ENCODE measurements at places on chromosomes 3 and 15.
A peak's percentile ranks its signal among the peaks of the same experiment; 100 is the strongest.

DNA sequence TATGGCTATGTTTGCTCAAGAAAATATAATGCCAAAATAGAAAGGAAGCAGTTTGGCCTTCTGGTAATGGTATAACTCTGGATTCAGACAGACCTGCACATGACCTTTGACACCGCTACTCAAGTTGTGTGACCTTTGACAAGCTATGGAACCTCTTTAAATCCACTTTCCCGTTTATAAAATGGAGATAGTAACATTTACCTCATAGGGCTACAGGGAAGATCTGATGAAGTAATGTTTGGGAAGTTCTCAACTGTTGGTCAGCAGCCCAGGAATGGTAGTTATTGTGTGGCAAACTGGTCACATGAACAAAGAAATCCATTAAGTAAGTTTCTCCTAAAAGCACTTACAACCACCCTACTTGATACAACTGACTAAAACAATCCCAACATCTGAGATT lies 95.1 kb upstream of the PHLDB2 start:
- DNase-seq: no peak

GRCh38 chr3:61420136-61420759 lies 141.1 kb upstream of the PTPRG start:
- DNase-seq: no peak

- DNase-seq: no peak
Measured at GRCh38 chr3:25775936-25776335, 7.3 kb downstream of the NGLY1 start.

- DNase-seq: no peak
Measured at GRCh38 chr3:43854283-43854682, 163.5 kb downstream of the ABHD5 start.

- no peak for DNase-seq
Measured at GRCh38 chr3:18188491-18188890, 236.6 kb downstream of the SATB1 start.

DNA sequence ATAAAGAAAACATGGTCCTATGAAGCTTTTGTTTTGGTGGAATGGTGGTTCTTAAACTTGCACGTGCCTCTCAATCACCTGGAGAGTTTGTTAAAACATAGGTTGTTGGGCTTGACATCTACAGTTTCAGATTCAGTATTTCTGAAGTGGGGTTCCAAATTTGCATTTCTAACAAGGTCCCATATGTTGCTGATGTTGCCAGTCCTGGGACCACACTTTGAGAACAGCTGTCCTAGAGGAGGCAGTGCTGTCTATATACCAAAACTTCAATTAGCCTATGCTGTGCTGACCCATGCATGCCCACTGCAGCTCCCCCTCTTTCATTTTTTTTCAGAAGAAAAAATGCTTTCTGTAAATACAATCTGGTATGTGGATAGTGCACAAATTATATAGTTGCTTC lies 31.3 kb downstream of the ALCAM start:
- no peak for DNase-seq

- no peak for DNase-seq
Measured at GRCh38 chr3:63324621-63325020, 46.5 kb downstream of the SYNPR start.

GRCh38 chr3:77254967-77255831 lies 215.3 kb downstream of the ROBO2 start:
- no peak for DNase-seq

- DNase-seq: no peak
Measured at GRCh38 chr3:134406331-134407238, 32.3 kb upstream of the AMOTL2 start.

DNA sequence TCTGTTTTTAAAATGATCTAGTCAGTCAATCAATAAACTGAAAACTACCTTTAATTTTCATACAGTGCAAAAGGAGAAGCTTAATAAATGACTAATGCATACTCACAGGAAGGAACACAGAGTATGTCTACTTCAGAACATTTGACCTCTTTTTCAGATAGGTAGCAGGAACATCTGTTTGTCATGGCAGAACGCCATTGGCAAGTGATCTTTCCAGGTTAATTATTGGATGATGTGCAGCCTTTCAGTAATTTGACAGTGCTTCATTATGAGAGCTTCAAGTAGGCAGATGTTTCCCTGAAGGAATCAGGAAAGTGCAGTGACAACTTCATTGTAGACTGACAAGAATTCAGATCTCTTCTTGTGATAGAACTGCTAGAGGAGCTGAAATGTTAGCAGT lies 325.0 kb downstream of the OTOL1 start:
- DNase-seq: no peak

GRCh38 chr3:62462788-62463187 lies 89.4 kb upstream of the FEZF2 start:
- DNase-seq: no peak

DNA sequence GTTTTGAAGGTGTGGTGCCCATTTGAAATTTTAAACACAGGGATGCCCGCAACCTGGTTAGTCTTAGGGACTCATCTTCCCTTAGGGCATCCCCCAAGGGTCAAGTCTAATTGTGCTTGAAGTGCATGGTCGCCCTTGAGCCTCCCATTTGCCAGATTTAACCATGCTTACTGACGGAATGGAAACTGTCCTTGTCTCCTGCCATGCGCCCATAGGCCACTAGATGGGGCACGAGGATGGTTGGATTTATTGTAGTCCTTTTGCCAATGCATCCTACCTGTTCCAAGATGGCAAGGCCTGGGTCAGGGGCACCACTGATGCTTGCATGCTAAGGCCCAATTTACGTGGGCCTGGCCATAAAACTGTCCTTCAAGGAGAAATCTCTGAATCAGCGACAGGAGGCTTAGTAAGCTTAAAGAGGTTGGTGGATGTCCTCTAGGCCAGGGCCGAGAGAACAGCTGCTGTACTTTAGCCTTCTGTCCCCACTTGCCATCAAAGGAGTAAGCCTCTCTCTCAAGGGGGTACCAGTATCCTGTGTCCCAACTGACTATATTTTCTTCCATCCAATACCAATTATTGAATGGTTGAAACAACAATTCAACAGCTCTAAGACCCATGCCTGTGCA lies 355.4 kb downstream of the OTOL1 start:
- DNase-seq: no peak

GRCh38 chr3:123520656-123521055 lies 64.2 kb downstream of the HACD2 start:
- DNase-seq: no peak

DNA sequence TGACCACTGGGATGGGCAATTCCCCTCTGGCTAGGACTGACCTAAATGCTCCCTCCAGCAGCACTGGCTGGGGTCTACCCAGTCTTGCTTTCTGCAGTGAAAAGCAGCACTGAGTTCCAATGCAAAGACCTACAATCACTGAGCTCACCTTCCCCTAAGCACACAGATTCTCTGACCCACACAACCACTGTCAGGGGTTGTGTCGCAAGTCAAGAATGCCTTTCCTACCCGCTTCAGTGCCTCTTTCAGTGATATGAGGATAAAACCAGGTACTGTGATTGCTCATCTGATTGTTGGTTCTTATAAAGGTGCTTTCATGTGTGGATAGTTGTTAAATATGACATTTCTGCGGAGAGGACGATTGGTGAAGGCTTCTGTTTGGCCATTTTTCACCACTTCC lies 345.6 kb downstream of the GAP43 start:
- no peak for DNase-seq

GRCh38 chr15:67520321-67521028 lies 456 bp upstream of the C15orf61 start:
- DNase-seq: no peak

DNA sequence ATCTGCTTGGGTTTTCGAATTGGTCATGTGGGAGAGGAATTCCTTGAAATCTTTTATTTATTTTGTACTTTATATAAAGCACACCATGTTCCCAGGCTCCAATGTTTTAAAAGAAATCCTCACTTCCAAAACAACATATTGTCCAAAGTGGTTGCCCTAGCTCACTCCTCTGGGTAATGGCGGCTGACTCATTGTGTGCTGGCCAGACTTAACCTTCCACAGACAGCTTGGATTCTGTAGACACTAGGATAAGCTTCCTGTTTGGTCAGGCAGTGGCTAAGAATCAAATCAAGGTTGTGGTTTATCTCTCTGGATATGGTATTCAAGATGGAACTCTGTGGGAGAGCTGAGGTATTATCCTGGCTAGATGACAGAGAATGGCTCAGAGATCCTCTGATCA lies 55.8 kb upstream of the FAM98B start:
- no peak for DNase-seq

- no peak for DNase-seq
Measured at GRCh38 chr15:73937296-73937695, 11.0 kb downstream of the LOXL1 start.

DNA sequence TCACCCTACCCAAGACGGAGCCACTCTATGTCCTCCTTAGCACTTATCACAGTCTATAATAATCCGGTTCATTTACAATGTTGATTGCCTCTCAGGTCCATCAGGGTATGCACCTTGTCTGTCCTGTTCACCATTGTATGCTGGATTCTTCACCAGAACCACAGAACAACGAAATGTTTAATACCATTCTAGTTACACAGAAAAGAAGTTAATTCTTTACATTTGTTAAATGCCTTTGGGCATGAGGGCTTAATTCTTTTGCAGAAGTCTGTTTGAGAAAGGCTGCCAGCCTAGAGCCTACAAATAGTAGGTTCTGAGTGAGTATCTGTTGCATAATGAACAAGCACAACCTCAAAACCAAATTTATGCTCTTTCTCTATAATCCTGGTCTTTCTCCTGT lies 22.6 kb downstream of the TTC23 start:
- DNase-seq: no peak

DNA sequence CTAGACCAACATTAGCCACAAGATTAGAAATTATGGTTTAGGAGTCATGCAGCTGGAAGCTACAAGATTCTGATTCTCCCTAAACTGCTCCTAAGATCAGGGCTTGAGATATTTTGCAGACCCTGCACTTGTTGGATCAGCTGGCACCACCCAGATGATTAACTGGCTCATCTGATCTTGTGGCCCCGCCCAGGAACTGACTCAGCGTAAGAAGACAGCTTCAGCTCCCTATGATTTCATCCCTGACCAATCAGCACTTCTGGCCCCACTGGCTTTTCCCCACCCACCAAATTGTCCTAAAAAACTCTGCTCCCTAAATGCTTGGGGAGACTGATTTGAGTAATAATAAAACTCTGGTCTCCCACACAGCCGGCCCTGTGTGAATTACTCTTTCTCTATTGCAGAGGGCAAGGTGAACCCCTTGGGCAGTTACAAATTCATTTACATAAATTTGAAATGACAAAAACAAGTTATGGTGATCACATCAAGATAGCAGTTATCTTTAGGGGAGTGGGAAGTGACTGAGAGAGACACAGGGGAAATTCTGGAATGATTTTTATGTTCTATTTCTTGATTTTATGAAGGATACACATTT lies 76.5 kb downstream of the CD200R1L start:
- peak; percentile 45 for DNase-seq

DNA sequence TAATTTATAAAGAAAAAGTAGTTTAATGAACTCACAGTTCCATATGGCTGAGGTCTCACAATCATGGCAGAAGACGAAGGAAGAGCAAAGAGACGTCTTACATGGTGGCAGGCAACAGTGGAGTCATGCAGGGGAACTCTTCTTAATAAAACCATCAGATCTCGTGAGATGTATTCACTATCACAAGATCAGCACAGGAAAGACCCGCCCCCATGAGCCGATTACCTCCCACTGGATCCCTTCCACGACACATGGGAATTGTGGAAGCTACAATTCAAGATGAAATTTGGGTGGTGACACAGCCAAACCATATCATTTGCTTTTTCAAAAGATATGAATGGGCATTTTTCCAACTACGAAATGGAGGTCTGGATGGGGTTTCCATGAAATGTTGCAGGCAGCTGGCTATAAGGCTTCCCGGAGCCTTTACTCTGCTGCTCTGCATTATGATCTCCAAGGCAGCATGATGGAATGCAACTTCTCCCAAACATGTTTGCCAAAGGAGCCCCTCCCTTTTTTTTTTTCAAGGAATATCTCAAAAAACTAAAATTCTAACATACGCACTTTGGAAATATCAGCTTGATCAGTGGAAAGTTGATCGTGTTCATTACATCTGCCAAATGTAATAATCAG lies 189.7 kb downstream of the MEX3B start:
- no peak for DNase-seq

- no peak for DNase-seq
Measured at GRCh38 chr3:14369675-14370669, 32.4 kb upstream of the SLC6A6 start.

- no peak for DNase-seq
Measured at GRCh38 chr3:114587986-114588385, 294.2 kb downstream of the TIGIT start.

DNA sequence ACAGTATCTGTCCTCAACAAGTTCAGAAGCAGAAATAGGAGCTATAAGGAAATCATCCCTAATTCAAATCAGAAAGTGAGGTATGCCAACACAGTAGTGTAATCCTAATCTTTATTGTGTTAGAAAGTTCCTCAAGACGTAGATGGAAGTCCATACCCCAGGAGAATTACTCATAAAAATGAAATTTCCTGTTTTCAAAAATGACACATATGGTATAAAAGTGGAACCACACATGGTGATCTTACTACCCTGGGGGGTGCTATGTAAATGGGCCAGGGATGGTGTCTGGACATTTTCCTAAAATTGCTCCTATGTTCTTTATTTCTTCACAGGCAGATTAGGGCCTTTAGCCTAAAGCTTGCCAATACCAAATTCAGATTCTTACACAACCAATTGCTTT lies 204.1 kb downstream of the ARRDC4 start:
- no peak for DNase-seq

- DNase-seq: peak; percentile 91
Measured at GRCh38 chr3:49021813-49022687, at the start of gene NDUFAF3. Gene NDUFAF3 (plus strand): TSS chr3:49022121. CDS start chr3:49022145, 24 bp downstream.

DNA sequence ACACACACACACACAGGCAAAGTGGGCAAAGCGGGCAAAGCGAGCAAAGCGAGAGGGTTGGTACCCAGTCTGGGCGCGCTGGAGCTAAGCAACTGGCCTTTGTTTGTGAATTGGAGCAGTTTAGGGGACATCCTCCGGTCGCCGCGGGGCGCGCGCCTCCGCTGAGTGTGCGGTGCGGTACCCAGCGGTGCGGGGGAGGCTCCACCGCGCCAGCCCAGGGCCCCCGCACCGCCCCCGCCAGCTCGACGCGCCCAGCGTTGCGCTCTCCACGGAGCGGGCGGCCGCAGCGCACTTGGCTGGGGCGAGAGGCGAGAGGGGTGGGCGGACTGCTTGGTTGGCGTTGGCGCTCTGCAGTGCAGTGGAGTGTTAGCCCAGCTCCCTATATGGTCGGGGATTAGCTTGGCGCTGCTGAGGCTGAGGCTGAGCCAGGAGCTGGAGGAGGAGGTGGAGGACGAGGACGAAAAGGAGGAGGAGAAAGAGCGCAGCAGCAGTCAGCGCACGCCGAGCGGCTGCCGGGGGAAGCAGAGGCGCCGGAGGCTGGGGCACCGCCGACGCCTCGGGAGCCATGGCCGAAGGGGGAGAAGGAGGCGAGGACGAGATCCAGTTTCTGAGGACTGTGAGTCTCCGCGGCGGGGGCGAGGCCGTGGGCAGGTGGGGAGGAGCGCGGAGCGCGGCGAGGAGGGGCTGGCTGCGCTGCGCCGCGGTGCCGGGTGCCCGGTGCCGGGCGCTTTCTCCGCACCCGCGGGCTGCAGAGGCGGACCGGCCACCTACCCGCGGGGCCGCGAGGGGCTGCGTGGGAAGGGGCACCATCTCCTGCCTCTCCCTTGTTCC lies at the start of gene RYR3:
RYR3 (plus strand) TSS at position 487 of the 831 bp plus-strand sequence; CDS start at position 566, 79 bp downstream.
- DNase-seq: no peak

- no peak for DNase-seq
Measured at GRCh38 chr3:33716227-33716626, 1.8 kb downstream of the CLASP2 start.
